ENCODE measurements at places on chromosomes 3 and 15. TPM values are rescaled to one million over a fixed set of nuclear protein-coding genes. Genes with fewer than 3 reads are reported as not detected.

Gene TICRR
- total RNA-seq, result 1.2 TPM

Gene LMOD3
- not detected for total RNA-seq

Gene CACNA2D3
- total RNA-seq, result 0.79 TPM

Gene CIDEC
- total RNA-seq, result not detected

Gene WDR72
- not detected for total RNA-seq

Gene MED12L
- total RNA-seq, result 0.66 TPM

Gene KLF15
- total RNA-seq, result 2.9 TPM

Gene USP50
- total RNA-seq, result 0.40 TPM

Gene STRC
- total RNA-seq, result not detected

Gene HRH1
- total RNA-seq, result 13.9 TPM

Gene C3orf52
- total RNA-seq, result 4.8 TPM

Gene DNAJA4
- total RNA-seq, result 2.1 TPM

Gene EFCAB12
- not detected for total RNA-seq

Gene FGF12
- 0.12 TPM for total RNA-seq

Gene CHL1
- not detected for total RNA-seq

Gene PDZRN3
- 59.6 TPM for total RNA-seq

Gene LEKR1
- 0.26 TPM for total RNA-seq

Gene CCNB2
- 25.8 TPM for total RNA-seq

Gene ANP32A
- total RNA-seq, result 54.3 TPM

Gene SCAANT1
- not detected for total RNA-seq

Gene SNX33
- 28.0 TPM for total RNA-seq

Gene NR1I2
- total RNA-seq, result under 0.01 TPM

Gene ZPLD1
- total RNA-seq, result 0.26 TPM

Measured in aortic smooth muscle cell (primary cell).